K562 (cell line): ENCODE measurements at places on chromosomes 7 and 10.

DNA sequence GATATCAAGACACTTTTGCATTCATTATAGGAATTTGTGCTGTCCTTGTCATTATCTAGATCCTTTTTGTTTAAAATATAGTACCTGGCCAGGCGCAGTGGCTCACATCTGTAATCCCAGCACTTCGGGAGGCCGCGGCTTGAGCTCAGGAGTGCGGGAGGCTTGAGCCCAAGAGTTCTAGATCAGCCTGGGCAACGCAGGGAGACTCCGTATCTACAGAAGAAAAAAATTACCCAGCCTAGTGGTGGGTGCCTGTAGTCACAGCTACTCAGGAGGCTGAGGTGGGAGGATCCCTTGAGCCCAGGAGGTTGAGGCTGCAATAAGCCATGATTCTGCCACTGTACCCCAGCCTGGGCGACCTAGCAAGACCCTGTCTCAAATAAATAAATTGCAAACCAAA is 621 bp upstream of the MORN4 start:
- peak overlapping the region; percentile 52 for H3K27ac ChIP-seq
- peaks cover 5% of the 10 kb centered on the region; the same call in 1 of the 3 replicates for H3K36me3 ChIP-seq
- H3K4me1 ChIP-seq: peaks cover 12% of the 10 kb centered on the region
- DNase-seq: peak; percentile 57

GRCh38 chr7:37815671-37816371 is 32.6 kb upstream of the NME8 start:
- no peak overlapping the region for H3K4me3 ChIP-seq
- H3K4me1 ChIP-seq: no peaks in the 10 kb centered on the region
- DNase-seq: no peak

- no peak overlapping the region for H3K27ac ChIP-seq
- H3K36me3 ChIP-seq: no peaks in the 10 kb centered on the region
- H3K4me3 ChIP-seq: no peak overlapping the region
- no peaks in the 10 kb centered on the region for H3K4me1 ChIP-seq
- peak; percentile 34 for DNase-seq
- no peaks in the 10 kb centered on the region for H3K27me3 ChIP-seq
Measured at GRCh38 chr7:85023066-85023712, 163.7 kb downstream of the SEMA3D start.

DNA sequence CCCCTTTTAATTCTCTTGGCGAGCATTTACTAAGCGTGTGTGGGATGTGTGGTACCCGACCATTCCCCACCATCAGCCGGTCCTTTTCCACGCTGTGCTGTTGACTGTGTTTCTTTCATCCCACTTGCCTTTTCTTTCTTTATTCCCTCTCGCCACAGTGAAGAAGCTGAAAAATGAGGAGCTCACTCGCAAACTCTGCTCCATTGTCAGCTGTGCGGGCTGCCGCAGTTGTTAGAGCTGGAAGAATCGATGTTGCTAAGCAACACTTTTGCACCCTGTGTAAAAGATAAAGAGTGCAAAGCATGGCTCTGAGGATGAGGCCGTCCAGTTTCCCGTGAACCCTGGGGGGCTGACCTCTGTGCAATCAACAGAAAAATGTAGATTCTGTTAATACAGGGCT is 203.1 kb upstream of the NEBL start:
- no peaks in the 10 kb centered on the region for H3K27me3 ChIP-seq
- no peak overlapping the region for H3K27ac ChIP-seq
- no peaks in the 10 kb centered on the region for H3K4me1 ChIP-seq
- DNase-seq: no peak
- no peak overlapping the region for H3K4me3 ChIP-seq

GRCh38 chr10:6231146-6231545 is 28.4 kb downstream of the PFKFB3 start:
- DNase-seq: no peak
- H3K27ac ChIP-seq: no peak overlapping the region
- no peaks in the 10 kb centered on the region for H3K4me1 ChIP-seq
